ENCODE measurements at places on chromosomes 12 and 14. TPM values are rescaled to one million over a fixed set of nuclear protein-coding genes. Genes with fewer than 3 reads are reported as not detected.

Gene RILPL1
- 45.4 TPM for total RNA-seq

Gene KRT85
- not detected for total RNA-seq

Gene SCFD1
- 94.6 TPM for total RNA-seq

Gene TUNAR
- total RNA-seq: not detected

Gene RTL1
- total RNA-seq: 8.8 TPM

Gene CLEC1B
- 0.51 TPM for total RNA-seq

Gene ACOT4
- total RNA-seq: 1.5 TPM

Gene OR5AU1
- not detected for total RNA-seq

Gene CAND1
- 270 TPM for total RNA-seq

Gene ANKRD33
- total RNA-seq: 0.27 TPM

Gene MYH6
- total RNA-seq: not detected

Gene CHMP4A
- total RNA-seq: 44.7 TPM

All from mesothelial cell of epicardium (in vitro differentiated cells).